ENCODE measurements at places on chromosomes 7 and 10. TPM values are rescaled to one million over a fixed set of nuclear protein-coding genes. Genes with fewer than 3 reads are reported as not detected.

RPEL1 gene
- 0.08 TPM for total RNA-seq

DNA sequence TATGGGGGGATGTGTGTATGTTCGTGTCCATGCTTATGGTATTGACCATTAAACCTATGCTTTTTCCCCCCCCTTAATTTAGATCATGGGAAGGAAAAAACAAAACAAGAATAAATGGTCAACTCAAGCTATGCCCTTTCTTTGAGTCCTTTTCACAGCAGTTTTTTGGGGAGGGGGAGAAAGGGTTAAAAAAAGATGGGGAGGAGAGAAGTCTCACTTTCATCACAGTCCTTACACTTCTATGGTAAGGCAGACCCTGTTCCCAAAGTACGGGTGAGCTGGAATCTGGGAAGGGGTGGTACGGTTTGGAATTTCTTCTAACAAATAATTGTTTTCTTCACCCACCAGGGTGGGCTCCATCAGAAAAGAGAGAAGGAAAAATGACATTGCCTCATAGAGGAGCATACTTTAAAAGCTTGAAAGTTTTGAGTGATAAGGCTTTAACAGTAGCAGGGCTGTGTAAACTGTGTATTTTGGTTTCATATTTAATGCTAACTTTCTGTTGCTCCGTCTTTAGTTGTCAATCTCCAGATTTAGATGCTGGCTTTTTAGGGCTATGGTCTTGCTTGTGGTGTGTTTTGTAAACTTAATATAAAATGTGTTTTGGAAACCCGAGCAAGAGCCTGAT lies 180.1 kb downstream of the TCF7L2 start:
- no peak for DNase-seq

GRCh38 chr10:100982916-100983830 lies 4.1 kb downstream of the MRPL43 start:
- DNase-seq: no peak

- no peak for DNase-seq
Measured at GRCh38 chr7:68984306-68984705, 614.0 kb upstream of the AUTS2 start.

SEMA3C gene
- total RNA-seq: 150 TPM

UCMA gene
- not detected for total RNA-seq

GRCh38 chr7:47147213-47147631 lies 434.7 kb downstream of the TNS3 start:
- no peak for DNase-seq

GRCh38 chr10:51691135-51691534 lies 8.3 kb downstream of the CSTF2T start:
- DNase-seq: no peak

DNA sequence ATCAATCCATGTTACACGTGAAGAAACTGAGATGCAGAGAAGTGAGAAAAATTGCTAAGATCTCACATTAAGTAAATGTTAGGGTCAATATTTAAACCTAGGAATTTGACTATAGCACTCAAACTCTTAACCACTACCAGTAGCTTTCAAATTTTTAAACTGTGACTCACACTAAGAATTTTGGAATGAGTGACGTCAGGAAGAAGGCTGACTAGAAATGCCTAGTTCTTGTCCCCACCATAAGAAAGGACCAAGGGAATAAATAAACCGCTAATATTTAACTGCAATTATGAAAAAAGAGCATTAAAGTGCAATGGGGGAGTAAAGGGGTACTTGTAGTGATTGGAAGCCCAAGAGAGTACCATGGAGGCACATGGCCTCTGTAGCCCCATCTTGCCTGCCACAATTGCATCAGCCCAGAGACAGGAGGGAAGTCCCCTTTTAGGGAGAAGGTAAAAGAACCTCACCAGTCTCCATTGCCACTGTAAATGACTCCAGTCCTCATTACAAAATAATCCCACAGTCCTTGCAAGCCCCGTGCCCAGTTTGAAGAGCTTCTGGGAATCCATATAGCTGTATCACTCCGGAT lies 3.5 kb upstream of the AKR1B1 start:
- DNase-seq: peak; percentile 63

DNA sequence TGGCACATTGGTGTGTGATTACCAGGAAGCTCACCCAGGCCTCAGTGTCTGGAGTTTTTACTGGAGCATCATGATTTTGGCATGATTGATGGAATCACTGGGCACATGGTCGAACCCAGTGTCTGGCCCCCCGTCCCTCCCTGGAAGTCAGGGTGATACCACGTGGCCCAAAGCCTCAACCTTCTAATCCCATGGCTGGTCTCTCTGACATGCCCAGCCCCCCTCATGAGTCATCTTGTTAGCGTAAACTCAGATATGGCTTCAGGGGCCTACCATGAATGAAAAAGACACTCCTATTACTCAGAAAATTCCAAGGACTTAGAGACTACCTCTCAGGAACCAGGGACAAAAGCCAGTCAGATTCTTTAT lies 109.3 kb downstream of the GRK5 start:
- DNase-seq: peak; percentile 93

DNA sequence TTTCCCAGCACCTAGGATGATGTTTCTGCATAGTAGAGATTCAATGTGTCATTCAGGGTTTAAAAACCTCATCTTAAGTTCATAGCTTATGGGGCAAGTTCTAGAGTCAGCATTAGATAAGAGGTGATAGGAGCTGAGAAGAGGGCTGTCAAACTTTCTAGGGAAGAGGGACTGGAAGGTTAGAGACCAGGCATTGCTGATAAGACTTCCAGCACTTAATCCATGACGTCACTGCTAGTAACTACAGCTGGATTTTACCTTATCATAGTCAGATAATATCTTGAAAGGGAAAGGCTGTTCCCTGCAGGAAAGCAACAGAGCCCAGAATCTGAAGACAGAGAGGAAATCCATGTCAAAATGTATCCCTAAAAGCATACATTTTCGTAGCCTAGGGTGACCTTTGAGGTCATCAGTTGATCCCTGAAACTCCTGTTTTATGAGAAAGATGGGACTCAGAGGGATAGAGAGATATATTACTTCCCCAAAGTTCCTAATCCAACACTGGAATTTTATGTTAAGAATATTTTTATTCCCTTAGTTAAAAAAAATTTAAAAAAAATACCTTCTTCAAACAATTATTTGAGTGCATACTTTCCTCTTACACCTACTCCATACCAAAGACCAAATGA lies 3.3 kb upstream of the CPED1 start:
- DNase-seq: no peak

FBXO24 gene
- total RNA-seq: not detected

GRCh38 chr10:29482591-29483431 lies 152.0 kb downstream of the SVIL start:
- peak; percentile 22 for DNase-seq

PHKG1 gene
- not detected for total RNA-seq

DNA sequence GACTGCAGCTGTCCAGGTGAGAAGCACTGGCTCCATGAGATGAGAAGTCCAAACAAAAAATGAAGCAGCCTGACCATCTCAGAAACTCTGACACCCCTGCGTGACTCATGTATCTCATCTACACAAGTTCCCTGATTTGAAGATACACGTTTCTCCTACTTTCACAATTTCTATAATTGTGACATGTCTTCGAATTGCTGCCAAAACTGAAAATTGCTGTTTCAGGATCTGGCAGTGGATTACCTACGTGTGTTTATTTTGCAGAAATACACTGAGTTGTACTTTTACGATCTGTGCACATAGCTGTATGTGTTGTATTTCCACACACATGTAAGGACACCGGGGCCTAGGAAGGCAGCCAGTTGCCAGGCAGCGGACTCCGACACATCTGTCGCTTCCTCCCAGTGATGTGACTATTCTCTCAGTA lies 53.2 kb downstream of the LARP4B start:
- DNase-seq: no peak

POMZP3 gene
- 5.1 TPM for total RNA-seq

CDK1 gene
- 200 TPM for total RNA-seq

DNA sequence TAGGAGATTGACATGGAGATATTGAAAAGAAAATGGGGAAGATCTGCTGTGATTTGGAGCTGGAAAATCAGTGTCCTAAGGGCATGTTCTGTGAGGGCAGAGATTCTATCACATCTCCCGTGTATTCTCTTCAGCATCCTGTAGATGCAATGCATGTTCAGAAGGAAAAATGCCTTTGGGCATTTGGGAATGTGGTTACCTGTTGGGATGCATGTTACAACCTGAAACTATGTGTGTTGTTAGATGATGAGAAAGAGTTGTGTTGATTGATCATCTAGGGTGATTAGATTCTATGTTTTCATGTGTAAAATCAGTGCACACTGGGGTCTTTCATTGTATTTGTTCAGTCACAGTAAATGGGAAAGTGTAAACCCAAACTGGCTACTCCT lies 14.7 kb downstream of the CUZD1 start:
- DNase-seq: no peak

- DNase-seq: no peak
Measured at GRCh38 chr7:94244760-94245159, 149.9 kb upstream of the COL1A2 start.

- no peak for DNase-seq
Measured at GRCh38 chr10:132179551-132180392, 7.0 kb upstream of the DPYSL4 start.

- DNase-seq: no peak
Measured at GRCh38 chr7:55493408-55493807, 78.9 kb downstream of the VOPP1 start.

FEZF1 gene
- total RNA-seq: 2.3 TPM

CNTNAP2 gene
- 2.8 TPM for total RNA-seq

DNA sequence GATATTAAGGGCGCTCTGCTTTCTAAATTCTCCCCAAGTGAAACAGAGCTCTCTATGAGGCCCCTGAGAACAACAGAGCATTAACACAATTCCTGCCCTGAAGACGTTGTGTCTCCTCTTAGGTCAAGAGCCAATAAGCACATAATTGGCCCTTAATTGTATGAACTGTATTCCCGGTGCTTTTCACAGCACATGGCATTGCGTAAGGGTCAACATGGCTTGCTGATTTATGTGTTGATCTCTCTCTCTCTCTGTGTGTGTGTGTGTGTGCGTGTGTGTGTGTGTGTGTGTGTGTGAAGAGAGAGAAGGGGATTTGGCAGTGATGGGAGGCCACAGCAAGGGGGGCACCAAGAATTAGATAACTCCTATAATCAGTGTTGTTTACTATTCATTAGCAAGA lies 40.5 kb downstream of the LYZL1 start:
- no peak for DNase-seq

- DNase-seq: no peak
Measured at GRCh38 chr10:88152728-88153133, 289.3 kb downstream of the PTEN start.

PRF1 gene
- not detected for total RNA-seq

GRCh38 chr10:79380946-79381721 lies 33.9 kb downstream of the PPIF start:
- DNase-seq: no peak

DNA sequence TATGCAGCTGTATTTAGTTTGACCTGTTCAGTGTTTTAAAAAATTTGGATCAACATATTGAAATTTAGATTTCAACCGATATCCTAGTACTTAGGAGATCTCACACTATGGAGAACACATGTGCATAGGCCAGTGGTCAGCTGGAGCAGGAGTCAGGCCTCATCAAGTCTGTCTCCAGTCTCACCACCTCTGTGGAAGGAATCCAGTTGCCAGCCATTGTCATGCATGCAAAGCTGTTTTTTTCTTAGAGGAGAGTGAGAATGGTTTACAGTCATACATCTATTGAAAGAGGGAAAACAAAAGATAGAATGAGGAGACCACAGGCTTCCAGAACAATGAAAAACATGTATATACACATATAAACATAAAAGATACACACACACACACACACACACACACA lies 7.6 kb upstream of the CLEC5A start:
- DNase-seq: no peak

- no peak for DNase-seq
Measured at GRCh38 chr10:75935240-75935639, 503.8 kb downstream of the LRMDA start.

DNA sequence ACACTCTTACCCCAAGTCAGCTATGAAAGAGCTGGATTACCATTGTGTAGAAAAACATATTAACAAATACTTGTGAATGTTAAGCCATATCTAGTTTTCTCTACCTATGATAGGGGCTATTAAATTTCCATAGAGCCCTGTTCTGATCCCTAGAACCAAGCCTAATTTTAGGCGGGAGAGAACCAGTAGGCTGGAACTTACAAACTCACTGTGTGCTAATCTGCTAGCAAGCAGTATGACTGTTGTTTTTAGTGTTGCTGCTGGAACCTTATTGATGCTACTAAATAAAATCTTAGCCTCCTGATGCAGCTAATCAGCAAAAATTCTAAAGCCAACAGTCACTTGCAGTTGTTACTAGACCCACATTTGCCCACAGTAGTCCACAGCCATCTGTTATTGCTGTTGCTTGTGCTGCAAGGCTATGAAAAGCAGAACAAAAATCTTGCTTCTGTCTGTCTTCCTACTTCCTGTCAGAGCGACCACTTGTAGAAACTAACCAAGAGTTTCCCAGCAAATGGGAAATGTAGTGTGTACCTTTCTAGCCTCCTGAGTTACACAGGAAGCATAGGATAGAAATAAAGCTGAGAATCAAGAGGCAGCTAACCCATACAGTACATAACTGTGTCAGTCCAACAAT lies 368.4 kb downstream of the ARL4A start:
- no peak for DNase-seq

DNA sequence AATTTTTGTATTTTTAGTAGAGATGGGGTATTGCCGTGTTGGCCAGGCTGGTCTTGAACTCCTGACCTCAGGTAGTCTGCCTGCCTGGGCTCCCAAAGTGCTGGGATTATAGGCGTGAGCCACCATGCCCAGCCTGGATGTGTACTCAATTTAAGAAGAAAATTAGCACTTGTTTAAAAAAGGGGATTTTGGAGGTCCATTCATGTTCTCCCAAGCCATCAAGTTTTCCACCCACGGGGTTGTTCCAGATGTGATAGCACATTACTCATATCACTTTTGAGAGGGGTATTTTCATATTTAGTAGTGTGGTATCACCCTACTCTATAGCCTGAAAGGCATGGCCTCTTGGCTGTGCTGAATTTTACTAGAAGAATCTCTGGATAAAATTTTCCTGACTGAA lies 10.5 kb upstream of the SLC26A3 start:
- no peak for DNase-seq

- no peak for DNase-seq
Measured at GRCh38 chr10:132889556-132889955, 52.8 kb downstream of the CFAP46 start.

DNA sequence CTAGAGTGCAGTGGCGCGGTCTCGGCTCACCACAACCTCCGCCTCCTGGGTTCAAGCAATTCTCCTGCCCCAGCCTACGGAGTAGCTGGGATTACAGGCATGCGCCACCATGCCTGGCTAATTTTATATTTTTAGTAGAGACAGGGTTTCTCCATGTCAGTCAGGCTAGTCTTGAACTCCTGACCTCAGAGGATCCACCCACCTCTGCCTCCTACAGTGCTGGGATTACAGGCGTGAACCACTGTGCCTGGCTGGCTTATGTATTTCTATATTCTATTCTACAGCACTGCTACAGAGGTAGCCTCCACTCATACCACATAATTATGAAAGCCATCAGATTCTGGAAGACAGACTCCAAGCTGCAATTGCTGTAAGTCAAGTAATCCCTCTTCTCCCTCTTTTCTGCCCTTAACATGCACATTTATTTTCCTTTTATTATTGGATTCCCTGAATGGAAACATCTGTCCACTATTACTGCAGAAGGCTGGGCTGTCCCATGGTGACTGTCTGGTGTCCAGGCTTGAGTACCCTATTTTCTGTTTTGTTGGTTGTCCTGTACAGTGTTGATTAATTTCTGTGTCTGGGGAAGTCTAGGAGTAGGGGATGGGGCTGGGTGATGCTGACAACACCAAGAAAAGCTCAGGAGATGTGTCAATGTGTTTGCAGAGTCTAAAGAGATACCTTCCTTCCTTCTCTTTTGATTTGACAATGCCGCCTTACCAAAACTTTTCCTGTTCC lies 5.8 kb upstream of the ZNF487 start:
- no peak for DNase-seq

PAX2 gene
- total RNA-seq: not detected

- no peak for DNase-seq
Measured at GRCh38 chr10:104650072-104650471, 9.0 kb downstream of the SORCS3 start.

All from H4 (cell line).